ENCODE measurements at places on chromosomes 7 and 10. TPM values are rescaled to one million over a fixed set of nuclear protein-coding genes. Genes with fewer than 3 reads are reported as not detected.

DNA sequence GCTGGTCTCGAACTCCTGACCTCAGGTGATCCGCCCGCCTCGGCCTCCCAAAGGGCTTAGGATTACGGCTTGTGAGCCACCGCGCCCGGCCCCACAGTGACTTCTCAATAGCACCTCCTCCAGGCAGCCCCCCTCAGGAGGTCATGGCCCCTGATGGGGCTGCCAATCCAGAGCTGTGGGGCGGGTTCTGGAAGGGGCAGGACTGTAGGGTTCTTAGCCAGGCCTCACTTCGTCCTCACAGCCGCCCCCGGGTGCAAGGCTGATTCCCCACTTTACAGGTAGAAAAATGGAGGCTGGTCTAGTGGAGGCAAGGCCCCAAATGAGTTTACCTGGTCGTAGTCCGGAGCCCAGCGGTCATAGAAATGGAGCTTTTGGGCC is 638 bp downstream of the METTL27 start:
- DNase-seq: no peak

DNA sequence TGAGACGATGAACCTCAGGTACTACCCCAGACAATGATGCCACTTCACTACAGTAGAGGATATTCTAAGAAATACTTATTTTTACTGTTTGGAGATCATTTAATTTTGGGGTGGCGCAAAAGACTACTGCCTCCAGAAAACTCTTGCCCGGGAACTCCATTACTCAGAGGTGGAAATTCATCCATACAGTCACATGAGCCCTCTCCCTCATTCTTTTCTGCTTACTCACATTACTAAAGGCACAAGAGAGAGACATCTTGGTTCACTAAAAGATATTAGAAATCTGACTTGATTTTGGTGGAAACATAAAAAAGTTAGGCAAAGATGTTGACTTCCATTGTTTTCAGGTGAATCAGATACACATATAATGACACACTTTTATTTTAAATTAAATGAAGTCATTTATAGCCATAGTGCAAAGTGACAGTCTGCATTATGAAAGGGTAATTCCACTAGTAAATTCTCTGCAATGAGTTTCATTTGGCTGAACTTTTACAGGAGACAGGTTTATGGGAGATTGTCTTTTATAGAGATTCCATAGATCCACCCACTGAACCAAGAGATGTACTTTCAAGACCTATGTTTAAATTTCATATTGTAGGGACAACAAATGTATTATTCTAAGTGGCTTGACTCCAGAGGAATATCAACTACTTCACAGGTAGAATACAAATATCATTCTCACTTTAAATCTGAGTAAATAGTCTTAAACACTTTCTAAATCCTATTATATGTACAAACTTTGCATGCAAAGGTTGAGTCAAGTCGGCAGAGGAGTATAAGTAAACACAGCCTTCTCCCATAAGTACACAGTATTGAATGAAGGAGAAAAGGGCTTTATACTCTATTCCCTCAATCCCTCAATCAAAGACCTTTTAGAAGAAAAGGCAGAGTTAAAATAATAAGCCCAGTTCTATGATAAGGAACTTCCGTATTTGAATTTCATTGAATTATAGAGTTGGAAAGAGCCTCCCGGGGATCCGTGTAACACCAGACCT is 18.8 kb downstream of the NEBL start:
- no peak for DNase-seq

Gene LLCFC1
- polyA plus RNA-seq: not detected

- no peak for DNase-seq
These were observed 298.2 kb downstream of the GRID1 start for GRCh38 chr10:86068231-86069054.

DNA sequence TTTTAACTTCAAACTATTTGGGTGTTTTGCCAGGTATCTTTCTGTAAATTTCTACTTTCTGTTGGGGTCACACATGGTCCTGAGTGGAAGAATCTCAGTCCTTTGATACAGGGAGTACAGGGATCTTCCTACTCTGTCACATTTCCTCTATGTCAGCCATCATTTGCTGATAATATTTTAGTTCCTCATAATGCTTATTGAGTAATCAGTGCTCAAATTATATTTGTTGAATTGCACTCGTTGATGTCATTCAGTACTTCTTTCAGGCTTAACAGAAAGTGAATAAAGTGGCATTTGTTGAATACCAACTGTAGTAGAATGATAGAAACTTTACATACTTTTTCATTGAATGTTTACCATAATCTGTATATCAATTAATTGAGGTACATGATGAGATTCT is 31.9 kb downstream of the WDR11 start:
- no peak for DNase-seq

Gene LRRD1
- polyA plus RNA-seq: 0.06 TPM

DNA sequence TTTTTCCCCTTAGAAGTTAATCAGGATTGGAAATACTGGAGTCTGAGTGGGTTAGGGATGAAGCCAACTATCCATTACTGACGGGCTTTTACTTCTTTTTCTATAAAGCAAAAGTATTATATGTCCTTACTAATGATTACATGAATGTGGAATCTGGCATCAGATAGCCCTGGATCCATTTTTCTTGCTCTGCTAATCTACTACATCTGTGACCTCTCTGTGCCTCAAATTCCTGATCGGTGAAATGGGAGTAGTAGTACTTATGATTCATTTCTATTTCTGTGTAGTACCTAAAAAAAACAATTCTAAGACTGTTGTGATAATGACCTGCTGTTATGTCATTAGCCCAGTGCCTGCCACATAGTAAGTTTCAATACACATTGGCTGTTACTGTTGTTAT is 621.6 kb downstream of the SORCS3 start:
- DNase-seq: no peak

DNA sequence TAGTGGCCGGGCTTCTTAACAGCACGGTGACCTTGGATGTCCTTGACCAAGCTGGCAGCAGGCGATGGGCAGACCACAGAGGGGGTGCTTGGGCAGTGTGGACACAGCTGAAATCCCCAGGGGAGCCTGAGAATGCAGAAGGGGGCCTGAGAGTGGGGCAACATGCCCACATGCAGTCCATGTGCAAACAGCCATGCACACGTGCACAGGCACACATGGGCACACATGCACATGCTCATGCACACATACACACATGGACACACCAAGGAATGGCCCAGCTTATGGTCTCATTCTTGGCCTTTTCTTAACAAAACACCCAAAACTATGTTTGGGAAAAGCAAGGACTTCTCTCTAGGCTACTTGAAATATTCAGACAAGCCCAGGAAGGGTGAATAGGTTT is 483.9 kb upstream of the MKI67 start:
- DNase-seq: no peak

- DNase-seq: no peak
These were observed 30.2 kb upstream of the NME8 start for GRCh38 chr7:37817996-37818720.

- no peak for DNase-seq
These were observed 649.1 kb downstream of the INHBA start for GRCh38 chr7:41053820-41054219.

GRCh38 chr7:137538361-137538762 is 194.8 kb upstream of the PTN start:
- peak; percentile 29 for DNase-seq

Gene FBH1
- 61.8 TPM for polyA plus RNA-seq

DNA sequence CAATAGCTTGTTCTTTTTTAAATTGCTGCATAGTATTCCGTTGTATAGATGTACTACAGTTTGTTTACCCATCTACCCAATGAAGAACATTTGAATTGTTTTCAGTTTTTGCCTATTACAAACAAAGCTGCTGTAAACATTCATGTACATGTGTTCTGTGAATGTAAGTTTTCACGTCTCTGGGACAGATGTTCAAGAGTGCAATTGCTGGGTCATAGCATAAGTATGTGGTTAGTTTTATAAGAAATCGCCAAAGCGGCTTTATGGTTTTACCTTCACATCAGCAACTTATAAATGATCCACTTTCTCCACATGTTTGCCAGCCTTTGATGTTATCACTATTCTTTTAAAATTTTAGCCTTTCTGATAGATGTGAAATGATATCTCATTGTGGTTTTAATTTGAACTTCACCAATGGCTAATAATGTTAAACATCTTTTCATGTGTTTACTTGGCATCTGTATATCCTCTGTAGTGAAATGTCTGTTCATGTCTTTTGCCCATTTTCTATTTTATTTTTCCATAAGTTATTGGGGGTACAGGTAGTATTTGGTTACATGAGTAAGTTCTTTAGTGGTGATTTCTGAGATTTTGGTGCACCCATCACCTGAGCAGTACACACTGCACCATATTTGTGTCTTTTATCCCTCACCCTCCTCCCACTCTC is 73.5 kb downstream of the TBXAS1 start:
- no peak for DNase-seq

DNA sequence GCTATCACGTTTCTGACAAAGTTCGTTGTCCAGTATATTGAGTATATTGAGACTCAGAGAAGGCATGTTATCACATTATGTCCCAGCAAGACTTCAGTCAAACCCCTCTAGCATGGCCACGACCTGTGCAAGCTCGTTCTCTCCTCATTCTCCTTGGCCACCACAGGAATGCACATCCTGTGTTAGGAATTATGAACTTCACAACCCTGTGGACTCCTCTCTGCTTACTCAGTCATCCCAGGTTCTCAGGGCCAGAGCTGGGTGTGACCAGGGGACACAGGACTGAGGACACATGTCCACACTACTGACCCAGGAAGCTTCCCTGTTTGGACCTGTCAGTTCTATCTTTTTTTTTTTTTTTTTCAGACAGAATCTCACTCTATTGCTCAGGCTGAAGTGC is 4.4 kb downstream of the SH2D4B start:
- no peak for DNase-seq

DNA sequence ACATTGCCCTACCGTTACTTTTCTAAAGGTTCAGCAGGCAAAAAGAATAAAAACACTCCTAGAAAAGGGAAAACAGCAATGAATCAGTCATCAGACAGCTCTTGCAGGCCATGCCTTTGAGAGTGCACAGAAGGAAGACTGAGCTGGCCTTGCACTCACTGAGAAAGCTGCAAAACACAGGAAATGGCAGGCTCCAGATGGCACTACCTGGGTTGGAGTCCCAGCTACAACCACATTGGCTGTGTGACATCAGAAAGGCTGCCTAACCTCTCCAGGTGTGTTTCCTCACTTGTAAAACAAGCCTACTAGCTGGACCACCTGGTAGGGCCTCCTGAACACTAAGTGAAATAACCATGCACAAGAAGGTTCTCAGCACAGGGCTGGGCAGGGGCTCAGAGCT is 113.7 kb downstream of the SFMBT2 start:
- no peak for DNase-seq

DNA sequence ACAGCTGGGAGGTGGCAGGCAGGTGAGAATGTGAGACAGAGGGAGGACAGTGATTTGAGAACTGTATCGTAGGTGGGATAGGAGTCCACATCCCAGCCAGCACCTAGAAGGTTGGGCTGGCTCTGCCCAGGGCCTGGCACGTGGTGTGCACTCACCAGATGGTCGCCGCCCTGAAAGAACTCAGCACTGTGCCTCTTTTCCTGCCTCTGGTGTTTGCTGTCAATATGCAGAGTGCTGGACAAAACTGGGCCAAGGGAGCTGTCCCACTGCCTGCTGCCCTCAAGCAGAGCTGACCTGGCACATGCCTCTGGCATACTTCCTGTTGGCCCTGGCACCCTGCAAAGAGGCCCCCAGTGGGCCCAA is 36.8 kb downstream of the CHST3 start:
- DNase-seq: no peak

DNA sequence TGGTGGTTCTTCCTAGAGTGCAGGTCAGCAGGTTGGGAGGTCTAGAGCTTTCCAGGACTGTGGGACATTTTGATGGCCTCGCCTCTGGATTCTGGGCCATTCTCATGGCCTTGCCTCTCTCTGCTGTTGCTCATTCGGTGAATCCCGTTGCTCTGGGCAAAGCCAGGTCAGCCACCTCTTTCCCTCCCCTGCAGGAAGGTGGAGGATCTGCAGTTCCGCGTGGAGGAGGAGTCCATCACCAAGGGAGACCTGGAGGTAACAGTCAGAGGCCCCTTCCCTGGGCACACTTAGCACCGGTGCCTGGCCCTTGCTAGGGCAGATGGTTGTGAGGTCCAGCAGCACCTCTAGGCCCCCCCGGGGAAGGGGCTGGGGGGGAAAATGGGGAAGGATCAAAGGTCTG is 74.9 kb downstream of the CLIP2 start:
- DNase-seq: no peak

GRCh38 chr10:30763918-30764317 is 134.4 kb upstream of the LYZL2 start:
- no peak for DNase-seq

Gene PTPRN2
- polyA plus RNA-seq: 0.31 TPM

DNA sequence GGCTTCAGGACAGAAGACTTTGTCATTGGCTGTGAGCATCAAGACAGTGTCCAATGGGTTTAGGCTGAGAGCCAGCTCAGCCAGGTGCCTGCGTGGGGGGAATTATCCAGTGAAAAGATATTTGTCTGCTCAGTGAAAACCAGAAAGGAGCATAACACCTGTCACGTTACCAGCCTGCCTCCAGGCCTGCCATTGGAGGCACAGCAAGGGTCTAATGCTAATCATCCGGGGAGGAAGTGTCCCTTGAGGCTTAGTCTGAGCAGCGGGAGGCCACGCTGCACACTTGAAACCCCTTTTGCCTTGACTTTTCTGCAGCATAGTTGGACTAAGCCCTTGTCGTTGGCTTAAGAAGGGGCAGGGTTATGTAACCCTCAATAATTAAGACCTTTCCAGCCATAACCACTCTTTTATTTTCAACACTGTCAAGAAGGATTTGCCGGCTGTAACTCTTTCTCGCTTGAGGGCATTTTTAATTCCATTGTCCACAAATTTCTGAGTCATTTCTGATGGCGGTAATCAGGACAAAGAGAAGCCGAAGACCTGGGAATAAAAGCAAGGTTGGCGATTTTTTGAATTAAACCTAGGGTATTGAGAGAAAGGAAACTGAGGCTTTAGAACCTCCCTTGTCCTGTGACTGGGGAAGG is 639.6 kb upstream of the FOXK1 start:
- no peak for DNase-seq

DNA sequence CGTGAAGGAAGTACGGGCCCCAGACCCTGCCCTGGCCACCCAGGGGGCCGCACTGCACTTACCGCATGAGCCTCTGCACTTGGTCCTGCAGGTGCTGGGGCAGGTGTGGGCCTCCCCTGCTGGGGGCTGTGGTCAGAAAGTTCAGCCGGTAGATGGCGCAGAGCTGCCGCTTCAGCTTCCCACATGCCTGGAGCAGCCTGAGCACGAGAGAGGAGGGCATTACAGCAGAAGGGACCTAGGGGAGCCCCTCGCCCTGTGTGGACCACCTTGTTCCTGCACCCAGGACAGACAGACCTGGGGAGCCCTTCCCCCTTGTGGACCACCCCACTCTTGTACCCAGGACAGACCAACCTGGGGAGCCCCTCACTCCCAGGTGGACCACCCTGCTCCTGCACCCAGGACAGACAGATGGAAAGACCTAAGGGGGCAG is 8.7 kb upstream of the PYROXD2 start:
- no peak for DNase-seq

Gene RAB19
- polyA plus RNA-seq: not detected

DNA sequence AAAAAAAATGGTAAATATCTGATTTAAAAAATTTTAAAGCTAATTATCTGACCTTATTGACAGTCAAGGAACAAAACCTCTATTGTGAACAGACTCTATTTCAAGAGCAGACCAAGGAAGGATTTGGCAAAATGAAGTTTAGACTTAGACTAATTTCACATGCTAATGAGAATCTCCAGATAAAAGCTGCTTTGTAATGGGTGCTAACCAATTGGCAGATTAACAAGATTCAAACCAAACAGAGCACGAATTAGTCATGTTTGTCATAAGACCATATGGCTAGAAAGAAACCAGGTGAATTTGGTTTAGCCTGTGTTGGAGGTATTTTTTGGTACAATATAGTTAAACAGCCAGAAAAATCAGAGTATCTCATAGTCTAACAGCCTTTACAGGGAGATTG is 429.1 kb upstream of the NFE2L3 start:
- DNase-seq: no peak

- no peak for DNase-seq
These were observed 27.1 kb downstream of the TNRC18 start for GRCh38 chr7:5396542-5396941.

Data from BJ (cell line).